ENCODE measurements at places on chromosomes 16 and 17. TPM values are rescaled to one million over a fixed set of nuclear protein-coding genes. Genes with fewer than 3 reads are reported as not detected.

The HOXB7 gene
- polyA plus RNA-seq: not detected

The CDK10 gene
- 142 TPM for polyA plus RNA-seq

The MYLK3 gene
- 57.8 TPM for polyA plus RNA-seq

The TMIGD1 gene
- not detected for polyA plus RNA-seq

The PLLP gene
- polyA plus RNA-seq: 6.4 TPM

The IL17C gene
- polyA plus RNA-seq: not detected

The WDR90 gene
- 28.1 TPM for polyA plus RNA-seq

The ST6GALNAC1 gene
- polyA plus RNA-seq: not detected

The IRX5 gene
- 22.0 TPM for polyA plus RNA-seq

The LRRC37B gene
- polyA plus RNA-seq: 16.3 TPM

The PHF23 gene
- polyA plus RNA-seq: 65.0 TPM

The CDC27 gene
- 68.8 TPM for polyA plus RNA-seq

The SCGB1C2 gene
- polyA plus RNA-seq: not detected

The DRC7 gene
- polyA plus RNA-seq: 2.0 TPM

The TNFSF12 gene
- 3.2 TPM for polyA plus RNA-seq

The GPR179 gene
- not detected for polyA plus RNA-seq

The KRT15 gene
- not detected for polyA plus RNA-seq

The NLK gene
- 10.9 TPM for polyA plus RNA-seq

The TRPV3 gene
- 1.2 TPM for polyA plus RNA-seq

The PIPOX gene
- 5.3 TPM for polyA plus RNA-seq

The RPS2 gene
- polyA plus RNA-seq: 2,155 TPM

The RAPGEFL1 gene
- polyA plus RNA-seq: 10.1 TPM

The GGT6 gene
- not detected for polyA plus RNA-seq

The NFE2L1 gene
- polyA plus RNA-seq: 56.0 TPM

The SLC5A11 gene
- not detected for polyA plus RNA-seq

The GRB7 gene
- polyA plus RNA-seq: 5.6 TPM

The CSF3 gene
- not detected for polyA plus RNA-seq

The SMARCD2 gene
- 40.3 TPM for polyA plus RNA-seq

The ACOX1 gene
- polyA plus RNA-seq: 21.3 TPM

The MMP28 gene
- 0.84 TPM for polyA plus RNA-seq

The SLC52A1 gene
- polyA plus RNA-seq: 0.16 TPM

The NF1 gene
- 20.2 TPM for polyA plus RNA-seq
